Activated CD4-positive, CD25-positive, alpha-beta regulatory T cell treated with anti-CD3 and anti-CD28 coated beads, Interleukin-2, amount 50 U/mL, for 16 hours (primary cell): ENCODE measurements at places on chromosomes 12 and 14.

GRCh38 chr12:22808860-22809259 lies 183.9 kb downstream of the ETNK1 start:
- DNase-seq = no peak

- no peak for DNase-seq
Observed at GRCh38 chr14:104664107-104664506, 25.3 kb upstream of the INF2 start.

GRCh38 chr14:68578597-68578996 lies 214.3 kb downstream of the ZFP36L1 start:
- no peak for DNase-seq

DNA sequence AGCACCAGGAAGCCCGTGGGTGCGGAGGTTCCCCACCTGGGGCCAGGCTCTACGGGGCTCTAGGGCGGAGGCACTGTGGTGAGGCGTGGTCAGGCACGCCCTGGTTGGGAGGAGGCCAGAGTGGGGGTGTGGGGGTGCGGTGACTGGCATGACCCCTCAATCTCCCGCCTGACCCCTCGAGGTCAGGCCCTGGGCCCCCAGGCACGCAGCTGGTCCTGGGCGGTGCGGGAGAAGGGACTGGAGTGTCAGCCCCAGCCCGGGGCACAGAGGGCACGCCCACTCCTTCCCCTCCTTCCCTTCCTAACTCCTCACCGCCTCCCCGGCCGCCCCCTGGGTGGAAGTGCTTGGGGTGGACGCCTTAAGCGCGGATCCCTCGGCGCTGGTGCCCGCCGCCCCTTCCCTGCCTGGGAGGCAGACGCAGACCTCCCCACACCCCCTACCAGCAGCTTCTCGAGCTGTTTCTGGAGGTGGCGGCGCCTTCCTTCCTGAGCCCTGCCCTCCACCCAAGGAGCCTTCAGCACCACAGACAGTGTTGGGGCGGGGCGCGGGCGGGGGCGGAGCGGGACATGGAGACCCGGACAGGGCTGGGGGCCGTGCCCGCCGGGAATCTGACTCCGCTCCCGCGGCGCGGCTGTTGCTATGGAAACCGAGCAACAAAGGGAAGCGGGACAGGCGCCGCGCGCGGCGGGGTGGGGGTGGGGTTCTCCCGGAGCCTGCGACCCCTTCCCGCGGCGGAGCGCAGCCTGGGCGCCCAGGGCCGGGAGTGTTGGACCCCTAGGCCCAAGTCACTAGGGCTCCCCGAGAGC lies 741 bp upstream of the CRIP2 start:
- DNase-seq = no peak

GRCh38 chr14:66413901-66414300 lies 72.3 kb upstream of the CCDC196 start:
- DNase-seq = no peak

- DNase-seq = no peak
Observed at GRCh38 chr12:16238661-16239060, 38.8 kb downstream of the SLC15A5 start.

GRCh38 chr12:29334937-29335336 lies 46.0 kb downstream of the ERGIC2 start:
- DNase-seq = no peak

DNA sequence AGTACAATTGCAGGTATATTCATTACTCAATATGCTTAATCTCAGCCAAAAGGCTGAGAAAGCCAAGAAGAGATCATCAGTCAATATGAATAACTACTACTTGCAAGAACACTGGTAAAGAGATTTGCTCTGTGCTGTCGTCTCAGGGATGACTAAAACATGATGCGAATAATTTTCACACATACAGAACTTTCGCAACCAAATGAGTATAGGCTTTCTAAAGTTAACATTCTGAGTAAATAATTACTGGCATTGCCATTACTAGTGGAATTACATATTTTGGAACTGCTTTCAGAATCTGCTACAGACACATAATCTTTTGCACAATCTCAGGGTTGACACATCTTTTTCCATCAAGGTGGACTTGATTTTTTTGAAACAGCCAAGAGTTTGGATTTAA lies 24.7 kb downstream of the NCKAP1L start:
- no peak for DNase-seq

DNA sequence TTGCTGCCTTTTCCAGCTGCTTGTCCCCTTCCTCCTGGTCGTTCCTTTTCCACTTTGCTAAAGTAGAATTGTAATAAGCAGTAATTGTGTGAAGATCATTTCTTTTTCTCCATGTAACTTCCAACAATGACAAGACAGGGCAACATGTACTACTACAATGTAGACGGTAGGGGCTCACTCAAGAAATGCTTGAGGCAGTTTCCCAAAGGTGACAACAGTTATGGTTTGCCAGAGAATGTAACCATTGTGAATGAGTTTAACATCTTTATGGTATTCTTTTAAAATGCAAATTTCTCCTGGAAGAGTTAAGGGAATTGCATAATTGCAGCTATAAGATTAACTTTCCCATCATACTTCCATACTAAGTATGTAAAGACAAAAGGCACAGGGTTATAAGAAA lies 23.8 kb upstream of the PHLDA1 start:
- no peak for DNase-seq

GRCh38 chr14:77208291-77208978 lies 26.8 kb downstream of the TMEM63C start:
- peak; percentile 6 for DNase-seq

GRCh38 chr12:114674251-114675047 lies 9.5 kb downstream of the TBX3 start:
- DNase-seq = no peak

DNA sequence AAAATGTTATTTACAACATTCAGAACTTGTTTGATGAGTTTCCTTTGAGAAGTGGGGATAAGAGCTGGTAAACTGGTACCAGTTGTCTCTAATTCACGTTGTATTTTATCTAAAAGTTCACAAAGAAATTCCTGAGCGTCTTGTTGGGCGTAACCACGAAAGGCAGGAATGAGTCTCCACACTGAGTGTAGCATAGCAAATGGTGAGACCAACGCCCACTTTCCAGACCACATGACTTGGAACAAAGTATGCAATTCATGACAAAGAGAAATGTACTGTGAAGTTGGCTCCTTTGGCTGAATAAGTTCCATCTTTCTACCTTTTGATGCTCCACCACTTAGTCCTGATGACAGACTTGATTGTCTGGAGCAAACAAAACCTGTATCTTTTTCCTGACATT lies 18.4 kb downstream of the USP44 start:
- DNase-seq = no peak

- no peak for DNase-seq
Observed at GRCh38 chr12:41636653-41637052, 448.5 kb downstream of the PDZRN4 start.

GRCh38 chr12:93524386-93525133 lies 47.9 kb upstream of the SOCS2 start:
- DNase-seq = no peak

GRCh38 chr14:95611293-95611880 lies 74.8 kb upstream of the TCL1B start:
- DNase-seq = no peak

GRCh38 chr14:53541411-53541810 lies 388.3 kb upstream of the DDHD1 start:
- DNase-seq = no peak

DNA sequence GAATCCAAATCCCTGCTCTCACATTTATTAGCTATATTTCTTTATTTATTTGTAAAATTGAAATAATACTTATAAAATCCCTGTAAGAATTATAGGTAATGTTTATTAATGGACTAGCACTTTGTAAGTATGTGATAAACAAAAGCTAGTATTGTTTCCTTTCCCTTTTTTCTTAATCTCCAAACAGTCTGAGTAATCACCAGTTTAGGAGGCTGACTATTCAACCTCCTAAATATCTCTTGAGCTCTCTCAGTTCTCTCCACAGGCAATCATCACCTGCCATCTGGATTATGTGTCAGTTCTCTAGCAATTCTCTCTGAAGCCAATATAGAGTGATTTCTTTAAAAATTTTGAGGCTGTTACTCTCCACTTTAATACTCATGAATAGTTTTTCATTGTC lies 9.2 kb upstream of the LYZ start:
- no peak for DNase-seq
